GM20000 (cell line): ENCODE measurements at places on chromosomes 6 and 20.

- no peak for DNase-seq
These were observed 27.1 kb downstream of the ID4 start for GRCh38 chr6:19864285-19864684.

GRCh38 chr20:13220194-13220903, 725 bp upstream of the ISM1 start:
- DNase-seq = peak; percentile 38

- DNase-seq = no peak
These were observed 13.6 kb downstream of the ZNF337 start for GRCh38 chr20:25683050-25683449.

DNA sequence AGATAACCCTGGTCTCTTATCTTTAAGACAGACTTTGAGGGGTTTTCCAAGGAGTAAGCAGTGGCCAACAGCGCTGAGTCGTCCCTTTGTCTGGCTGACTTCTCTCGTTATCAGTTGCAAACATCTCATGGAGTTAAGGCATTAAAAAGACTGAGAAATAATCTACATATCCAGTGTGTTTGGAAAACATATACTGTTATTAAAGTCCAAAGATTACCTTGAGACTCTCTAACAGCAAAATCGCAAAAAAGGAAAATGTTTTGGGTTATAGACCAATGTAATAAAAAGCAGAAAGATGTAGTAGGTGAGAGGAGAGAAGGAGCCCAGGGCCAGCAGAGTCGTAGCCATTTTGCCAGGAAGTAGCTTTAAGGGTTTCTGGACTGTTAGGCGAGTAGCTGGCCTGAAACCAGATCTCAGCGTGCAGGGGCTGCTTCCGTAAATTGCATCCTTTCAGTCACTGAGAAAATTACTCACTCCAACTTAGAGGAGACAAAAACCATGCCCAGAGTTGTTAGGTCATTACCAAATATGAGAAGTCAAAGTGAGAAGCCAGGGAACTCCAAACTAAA, 24.6 kb downstream of the MYLK4 start:
- peak; percentile 57 for DNase-seq

DNA sequence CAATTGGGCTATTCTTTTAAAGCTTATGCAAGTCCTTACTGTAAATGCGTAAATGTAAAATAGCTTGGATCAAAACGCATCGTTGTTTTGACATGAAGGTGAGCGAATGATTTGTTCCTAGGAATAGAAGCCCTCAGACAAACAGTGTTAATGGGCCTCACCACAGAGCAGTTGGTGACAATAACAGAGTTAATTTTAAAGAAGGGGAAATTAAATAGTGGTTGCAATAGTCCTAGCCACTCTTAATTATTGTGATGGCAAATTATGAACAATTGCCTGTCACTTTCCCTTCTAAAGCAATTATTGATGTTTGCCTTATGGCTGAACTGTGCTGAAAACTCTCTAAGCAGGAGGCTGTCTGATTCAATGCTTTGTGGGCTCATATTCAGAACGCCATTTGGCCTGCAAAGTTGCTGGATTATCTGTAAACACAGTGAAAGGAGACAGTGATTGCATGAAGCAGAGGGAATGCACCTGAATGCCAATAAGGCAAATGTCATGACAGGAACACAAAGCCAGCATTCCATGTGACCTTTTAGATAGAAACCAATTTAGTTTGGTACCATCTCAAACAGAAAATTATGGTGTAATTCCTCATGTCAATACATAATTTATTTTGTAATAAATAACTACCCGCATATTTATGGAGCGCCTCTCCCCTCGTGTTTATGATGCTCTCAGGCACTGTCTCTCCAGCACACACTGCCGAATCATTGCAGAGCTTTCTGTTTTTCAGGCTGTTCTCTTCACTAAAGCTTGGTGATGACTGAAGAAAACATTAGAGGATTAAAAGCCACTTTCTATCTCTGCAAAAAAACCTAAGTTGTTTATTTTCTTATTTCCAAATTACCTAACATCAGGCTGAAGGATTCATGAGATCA, 387.5 kb downstream of the HACE1 start:
- no peak for DNase-seq

GRCh38 chr6:127201321-127201720, 65.3 kb upstream of the RNF146 start:
- DNase-seq = no peak

DNA sequence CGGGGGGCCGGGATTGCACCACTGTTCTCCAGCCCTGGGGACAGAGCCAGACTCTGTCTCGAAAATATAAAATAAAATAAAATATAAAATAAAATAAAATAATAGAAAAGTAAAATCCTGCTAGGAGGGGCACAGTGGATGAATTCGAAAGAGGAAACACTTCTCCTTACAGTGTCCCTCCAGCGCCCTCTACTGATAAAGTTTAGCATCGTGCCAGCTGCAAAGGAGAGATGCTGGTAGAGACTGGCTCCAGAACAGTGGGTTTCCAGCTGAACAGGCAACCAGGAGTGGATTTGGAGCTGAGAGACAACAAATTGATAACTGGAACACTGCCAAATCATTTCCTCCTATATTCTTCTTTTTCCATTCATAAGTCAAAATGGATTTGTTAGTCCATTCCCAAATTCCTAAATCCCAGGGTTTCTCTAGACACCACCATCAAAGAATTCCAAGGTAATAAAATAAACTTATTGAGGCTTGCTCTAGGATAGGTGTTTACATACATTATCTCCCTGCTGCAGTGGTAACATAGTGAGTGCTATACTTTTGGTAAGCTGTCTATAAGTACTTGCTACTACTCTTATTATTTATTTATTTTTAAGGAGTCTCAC, 31.7 kb upstream of the TBPL1 start:
- peak; percentile 69 for DNase-seq
